ENCODE measurements at places on chromosomes 4 and X.

- DNase-seq, result no peak
These were observed 54.4 kb upstream of the GAB1 start for GRCh38 chr4:143282211-143282707.

- DNase-seq, result no peak
These were observed 171.8 kb upstream of the ANKRD50 start for GRCh38 chr4:124884316-124884715.

DNA sequence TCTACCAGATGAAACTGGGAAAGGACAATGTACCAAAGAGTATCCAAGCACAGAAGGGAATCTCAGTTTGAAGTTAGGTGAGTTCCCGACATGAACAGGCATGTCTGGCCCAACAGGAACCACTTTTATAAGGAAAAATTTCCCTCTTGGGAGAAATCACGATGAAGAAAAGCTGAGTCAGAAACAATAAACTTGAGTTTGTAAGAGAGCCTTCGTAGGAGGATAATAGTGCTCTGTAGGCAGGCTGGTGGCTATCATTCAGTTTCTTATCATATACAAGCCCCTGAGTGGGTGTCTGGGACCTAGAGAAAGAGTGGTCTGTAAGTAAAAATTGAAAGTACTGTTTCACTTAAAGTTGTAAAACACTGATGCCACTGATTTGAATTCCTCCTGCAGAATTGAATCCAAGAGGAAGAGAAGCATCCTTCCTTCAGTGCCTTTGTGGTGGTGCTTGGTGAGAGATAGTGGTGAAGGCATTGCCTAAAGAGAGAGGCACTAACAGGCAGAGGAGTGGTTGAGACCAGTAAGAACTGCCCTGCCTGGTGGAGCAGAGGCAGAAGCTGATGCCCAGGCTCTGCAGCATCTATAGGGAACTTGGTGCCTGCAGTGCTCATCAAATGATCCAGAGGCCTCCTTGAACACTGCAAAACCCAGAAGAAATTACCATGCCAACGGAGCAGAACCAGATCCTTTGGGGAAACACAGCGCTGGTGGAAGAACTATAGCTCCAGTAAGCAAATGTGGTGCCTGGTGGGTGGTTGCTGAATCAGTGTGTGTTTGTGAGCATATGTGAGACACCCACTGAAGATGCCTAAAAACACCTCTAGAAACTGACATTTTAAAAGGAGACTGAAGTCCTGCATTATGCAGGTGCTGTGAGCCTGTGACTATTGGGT lies 31.7 kb upstream of the METAP1 start:
- DNase-seq, result no peak

GRCh38 chr4:153785910-153786721 lies 2.8 kb downstream of the SFRP2 start:
- DNase-seq, result no peak

- DNase-seq, result no peak
These were observed 477.6 kb upstream of the INTU start for GRCh38 chr4:127155116-127155515.

- DNase-seq, result no peak
These were observed 242.0 kb downstream of the MAPK10 start for GRCh38 chr4:86117705-86118302.

- no peak for DNase-seq
These were observed 363.5 kb downstream of the BCOR start for GRCh38 chrX:39734174-39734776.

DNA sequence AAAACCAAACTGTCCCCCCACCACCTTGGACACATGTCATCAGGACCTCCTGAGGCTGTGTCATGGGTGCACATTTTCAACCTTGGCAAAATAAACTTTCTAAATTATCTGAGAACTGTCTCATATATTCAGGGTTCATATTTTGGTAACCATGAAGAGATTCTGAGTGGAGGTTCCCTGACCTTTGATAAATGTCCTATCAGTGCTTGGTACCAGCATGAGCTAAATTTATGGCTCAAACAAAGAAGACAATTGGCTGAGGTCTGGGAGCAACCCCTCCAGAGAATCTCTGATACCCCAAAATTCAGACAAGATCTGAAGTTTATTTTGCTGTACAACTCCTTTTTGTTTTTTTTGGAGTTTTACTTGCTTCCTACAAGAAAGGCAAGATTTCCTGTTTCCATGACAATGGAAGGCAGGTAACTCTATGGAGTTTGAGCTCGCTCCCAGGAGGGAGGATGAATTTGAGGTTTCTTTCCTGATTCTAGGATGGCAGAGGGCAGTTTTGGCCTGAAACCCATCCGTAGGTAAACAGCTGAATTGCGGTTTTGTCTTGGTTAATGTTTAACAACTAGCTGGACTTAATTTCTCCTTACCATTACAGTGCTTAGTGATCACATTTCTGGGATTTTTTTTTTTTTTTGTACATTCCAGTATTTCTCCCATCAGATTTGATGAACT lies 14.5 kb downstream of the UGT2B15 start:
- no peak for DNase-seq

DNA sequence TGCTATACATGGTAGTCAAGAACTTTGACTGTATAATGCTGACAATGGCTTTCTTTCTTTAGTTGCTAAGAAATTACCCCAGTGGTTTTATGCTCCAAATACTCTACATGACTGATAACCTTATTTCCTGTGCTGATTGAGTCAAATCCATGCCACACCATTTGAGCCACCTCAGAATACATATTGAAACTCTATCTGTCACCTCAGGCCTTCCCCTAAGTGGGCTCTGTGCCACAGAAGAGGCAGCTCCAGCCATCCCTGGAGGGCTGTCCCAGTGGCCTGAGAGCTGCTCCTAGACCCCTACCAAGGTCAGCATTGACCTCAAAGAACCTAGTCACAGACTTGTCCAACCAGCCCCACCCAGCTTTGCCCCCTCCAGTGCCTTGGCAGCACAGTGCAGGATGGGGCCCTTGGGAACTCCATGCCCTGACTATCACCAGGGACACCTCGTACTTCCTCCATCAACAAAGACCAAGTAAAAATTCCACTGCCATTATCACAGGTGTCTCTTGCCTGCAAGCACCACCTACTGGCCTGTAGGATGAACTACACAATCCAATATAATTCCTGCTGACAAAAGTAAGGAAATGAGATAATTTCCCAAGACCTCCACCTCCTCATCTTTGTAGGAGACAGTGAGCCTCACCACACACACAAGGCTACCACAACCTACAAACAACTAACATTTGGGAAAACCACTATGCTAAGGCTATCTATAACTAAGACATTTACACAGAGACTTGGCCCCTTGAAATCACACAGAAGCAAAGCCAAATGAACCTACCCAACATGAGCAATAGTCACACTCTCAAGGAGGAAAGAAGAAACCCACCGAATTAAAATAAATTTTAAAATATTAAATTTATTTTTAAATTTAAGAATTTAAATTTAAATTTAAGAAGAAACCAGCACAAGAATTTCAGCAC lies 239.9 kb downstream of the NKX6-1 start:
- DNase-seq, result no peak

- no peak for DNase-seq
These were observed 14.1 kb downstream of the NOP14 start for GRCh38 chr4:2948895-2949781.

- no peak for DNase-seq
These were observed 18.0 kb downstream of the NBDY start for GRCh38 chrX:56746996-56747395.

DNA sequence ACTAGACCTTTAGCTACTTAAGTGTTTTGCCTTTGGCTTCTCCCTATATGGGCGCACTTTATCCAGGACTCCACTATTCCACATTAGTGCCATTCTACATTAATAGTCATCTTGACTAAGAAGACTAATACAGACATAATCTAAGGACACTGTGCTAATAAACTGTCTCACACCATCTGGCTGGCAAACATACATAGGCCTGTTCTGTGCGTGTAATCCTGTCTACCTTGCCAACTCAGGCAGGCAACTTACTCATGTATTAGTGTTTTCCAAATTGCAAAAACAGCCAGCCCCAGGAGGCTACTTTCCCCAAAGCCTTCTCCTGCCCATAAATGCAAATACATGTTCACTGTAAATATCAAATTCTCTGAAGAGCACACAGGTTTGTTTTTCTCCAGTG lies 587.3 kb downstream of the TMA16 start:
- DNase-seq, result no peak

DNA sequence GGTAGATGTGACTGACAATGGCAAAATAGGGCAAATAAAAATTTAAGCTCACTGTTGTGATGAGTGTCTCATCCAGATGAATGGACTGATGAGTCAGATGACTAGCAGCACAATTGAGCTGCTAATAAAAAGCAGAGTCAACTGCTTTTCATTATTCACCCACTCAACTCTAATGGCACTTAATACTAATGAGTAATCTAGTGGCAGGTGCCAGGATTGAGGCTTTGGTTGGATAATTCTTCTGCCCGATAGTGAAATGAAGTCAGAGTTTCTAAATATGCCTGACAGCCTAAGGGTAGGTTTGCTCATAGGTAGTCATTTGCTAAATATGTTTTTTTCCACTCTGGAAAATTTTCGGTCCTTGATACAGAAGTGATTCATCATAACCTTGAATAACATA lies 10.4 kb downstream of the OGT start:
- no peak for DNase-seq

DNA sequence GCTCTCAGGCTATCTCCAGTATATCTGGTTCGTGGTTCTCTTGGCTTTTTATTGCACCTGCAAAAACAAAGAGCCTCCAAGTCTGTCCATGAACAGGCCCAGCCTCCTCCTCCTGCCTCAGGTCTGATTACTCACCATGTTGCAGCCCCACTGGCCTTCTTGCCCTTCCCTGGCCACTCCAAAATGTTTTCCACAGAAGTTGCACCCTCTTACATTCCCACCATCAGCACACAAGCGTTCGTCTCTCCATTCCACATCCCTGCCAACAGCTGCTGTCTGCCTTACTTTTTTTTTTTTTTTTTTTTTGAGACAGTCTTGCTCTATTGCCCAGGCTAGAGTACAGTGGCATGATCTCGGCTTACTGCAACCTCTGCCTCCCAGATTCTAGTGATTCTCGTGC lies 86.7 kb downstream of the RFC1 start:
- DNase-seq, result no peak

DNA sequence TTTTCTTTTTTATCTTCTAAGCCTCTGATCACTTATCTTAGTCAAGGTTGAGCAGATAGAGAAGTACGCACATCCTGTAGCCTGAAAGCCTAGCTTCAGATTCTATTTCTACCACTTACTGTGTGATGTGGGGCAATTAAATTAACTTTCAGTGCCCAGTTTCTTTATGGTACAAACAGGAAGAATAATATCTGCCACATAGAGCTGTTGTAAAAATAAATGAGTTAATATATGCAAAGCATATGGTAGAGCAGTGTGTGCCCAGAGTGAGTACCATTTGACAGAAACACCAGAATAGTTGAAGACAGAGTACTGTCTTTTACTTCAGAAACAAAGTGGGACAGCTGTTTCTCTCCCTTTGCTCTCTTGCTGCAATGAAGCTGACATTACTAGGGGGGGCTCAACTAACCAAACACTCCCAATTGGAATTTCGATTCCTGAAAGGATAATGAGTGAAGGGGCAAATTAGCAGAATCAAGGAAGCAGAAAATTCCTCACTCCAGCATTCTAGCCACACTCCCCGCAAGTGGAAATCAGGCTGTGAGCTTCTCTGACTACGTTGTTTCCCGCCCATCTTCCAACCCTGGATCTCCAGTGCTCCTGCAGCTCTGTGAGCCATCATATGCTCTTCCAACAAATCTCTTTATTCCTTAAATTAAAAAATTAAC lies 80.4 kb downstream of the MAPK10 start:
- no peak for DNase-seq

GRCh38 chr4:115505326-115505725 lies 391.9 kb upstream of the NDST4 start:
- DNase-seq, result no peak

- no peak for DNase-seq
These were observed 113.8 kb upstream of the ENPP6 start for GRCh38 chr4:184331268-184331995.

DNA sequence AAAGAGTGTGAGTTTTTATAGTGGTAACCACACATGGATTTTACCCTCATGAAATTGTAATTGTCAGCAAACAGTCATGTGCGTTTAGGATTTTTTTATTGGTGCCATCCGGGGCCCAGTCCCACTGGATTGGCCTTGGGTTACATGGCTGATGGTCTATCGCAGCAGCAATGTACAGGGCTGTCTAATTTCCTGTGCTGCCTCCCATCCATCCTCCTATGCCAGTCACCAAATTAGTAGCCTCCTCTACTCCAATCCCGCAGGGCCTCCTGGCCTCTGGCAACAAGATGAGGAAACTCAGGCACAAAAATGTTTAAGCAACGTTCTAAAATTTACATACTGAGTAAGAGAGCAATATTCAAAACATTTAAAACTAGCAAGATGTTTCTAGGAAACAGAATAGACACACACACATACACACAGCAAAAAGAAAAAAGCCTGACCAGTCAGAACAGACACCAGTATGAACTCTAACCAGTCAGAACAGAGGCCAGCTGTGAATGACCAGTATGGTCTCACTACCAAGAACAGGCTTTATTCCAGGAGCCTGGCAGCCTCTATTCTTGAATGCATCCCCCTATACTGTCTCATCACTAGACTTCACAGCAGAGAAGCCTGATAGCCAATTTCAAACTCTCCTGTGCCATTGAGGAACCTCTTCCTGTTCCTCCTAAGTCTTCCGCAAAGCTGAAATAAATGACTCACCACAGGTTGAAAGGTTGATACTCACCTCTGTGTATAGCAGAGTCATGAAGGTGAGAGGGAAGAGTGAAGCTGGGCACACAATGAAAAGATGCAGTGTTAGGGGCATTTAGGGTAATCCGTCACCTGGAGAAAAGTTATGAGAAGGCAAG lies 42.6 kb downstream of the CHRNA9 start:
- DNase-seq, result no peak

DNA sequence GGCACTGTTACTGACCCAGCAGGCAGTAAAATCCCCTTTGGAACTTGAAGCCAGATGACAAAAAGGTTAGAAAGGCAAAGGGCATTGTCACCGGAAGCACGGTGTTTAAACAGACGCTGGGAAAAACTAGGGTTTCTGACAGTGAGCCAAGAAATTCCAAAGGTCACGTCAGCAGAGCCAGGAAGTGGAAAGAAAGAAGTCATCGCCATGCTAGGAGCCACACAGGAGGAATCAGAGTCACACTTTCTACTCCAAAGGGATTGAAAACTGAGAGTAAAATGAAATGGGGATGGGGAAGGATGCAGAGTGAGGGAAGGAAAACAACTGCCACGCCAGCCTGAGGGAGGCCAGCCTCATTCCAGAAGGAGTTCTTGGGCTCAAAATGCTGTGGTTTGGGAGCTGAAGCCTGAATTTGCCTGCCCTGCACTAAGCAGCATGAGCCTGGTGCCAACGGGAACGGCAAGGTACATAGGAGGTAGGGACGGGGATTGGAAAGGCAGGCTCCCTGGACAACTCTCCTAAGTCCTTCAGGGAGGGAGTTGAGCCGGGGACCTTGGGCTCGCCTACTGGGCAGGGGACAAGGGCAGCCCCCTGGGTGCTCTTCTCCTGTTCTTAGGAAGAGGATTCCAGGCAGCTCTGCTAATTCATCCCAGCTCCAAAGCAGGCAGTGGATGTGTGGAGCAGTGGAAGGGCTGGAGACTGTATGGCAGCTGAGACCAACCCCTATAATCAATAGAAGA lies 66.8 kb downstream of the SOWAHB start:
- no peak for DNase-seq

DNA sequence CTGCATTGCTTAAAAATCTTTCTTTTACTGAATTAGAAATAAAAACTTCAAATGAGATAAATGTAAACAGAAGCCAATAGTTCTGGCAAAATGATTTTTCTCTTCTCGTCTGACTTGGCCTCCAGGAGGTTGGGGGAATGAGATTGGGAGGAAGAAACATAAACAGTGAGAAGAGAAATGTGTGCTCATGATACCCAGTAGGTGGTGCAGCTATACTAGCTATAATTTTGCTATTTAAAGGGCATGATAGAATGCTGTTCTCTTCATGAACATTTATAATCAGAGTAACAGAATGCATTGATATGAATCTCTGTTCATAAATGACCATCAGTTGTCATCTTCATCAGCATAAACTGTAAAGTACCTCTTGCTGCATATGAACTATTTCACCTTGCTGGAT lies 85.5 kb downstream of the TACR3 start:
- DNase-seq, result no peak
